ENCODE measurements at places on chromosomes 1 and 21.

DNA sequence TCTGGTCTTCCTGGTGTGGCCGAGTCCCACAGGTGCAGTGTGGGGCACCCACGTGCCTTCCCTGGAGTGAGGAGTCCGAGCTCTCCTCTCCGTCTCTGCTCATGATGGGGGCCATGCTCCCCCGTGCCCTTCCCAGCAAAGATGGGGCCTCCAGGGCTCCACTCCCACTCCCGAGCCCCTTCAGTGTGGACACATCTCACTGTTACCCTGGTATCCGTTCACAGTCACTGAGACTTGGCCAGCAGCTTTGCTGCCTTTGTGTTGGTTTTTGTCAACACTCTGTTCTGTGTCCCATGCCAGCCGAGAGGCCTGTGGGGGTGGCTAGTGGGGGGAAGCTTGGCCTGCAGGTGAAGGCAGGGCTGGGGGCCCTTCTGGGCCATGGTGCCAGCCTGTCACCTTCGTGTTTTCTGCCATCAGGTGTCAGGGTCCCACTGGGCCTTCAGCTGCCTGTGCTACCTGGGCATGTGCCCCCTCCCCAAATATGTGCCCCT, 46.9 kb upstream of the POFUT2 start:
- no peak for DNase-seq

GRCh38 chr1:61282387-61282786, 200.0 kb downstream of the NFIA start:
- no peak for DNase-seq

DNA sequence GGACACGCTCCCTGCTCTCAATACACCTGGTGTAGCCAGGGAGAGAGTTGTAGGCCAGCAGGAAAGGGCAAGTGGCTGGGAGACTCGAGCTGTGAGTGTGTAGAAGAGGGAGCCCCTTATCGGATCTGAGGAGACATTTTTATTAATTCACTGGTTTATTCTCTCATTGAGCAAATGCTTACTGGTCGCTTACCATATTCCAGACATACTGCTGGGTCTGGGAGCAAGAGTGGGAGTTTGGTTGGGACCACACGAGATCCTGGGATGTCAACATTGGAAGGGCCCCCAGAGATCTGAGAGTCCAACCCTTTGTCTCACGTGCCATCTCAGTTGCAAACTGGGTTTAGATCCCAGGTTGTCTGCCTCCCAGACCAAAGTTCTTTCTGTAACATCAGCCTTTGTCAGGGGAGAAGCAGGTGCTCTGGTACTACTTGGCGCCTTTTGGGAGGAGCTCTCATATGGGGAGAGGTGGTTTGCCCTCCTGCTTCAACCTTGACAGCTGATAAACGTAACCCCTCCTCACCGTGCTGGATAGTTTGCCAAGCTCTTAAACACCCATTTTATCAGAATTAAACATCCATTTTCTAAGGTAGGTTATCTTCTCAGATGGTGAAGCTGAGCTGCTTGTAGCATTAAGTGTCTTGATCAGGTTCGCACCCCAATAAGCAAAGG, 742 bp downstream of the TMEM222 start:
- peak; percentile 13 for DNase-seq

- DNase-seq: no peak
Observed at GRCh38 chr1:212559929-212560328, 48.6 kb upstream of the ATF3 start.

GRCh38 chr1:41387667-41388091, 26.4 kb downstream of the FOXO6 start:
- no peak for DNase-seq

- peak; percentile 61 for DNase-seq
Observed at GRCh38 chr1:145858238-145858900, 512 bp downstream of the PIAS3 start.

GRCh38 chr1:76781447-76781846, 85.8 kb upstream of the ST6GALNAC5 start:
- DNase-seq: no peak

DNA sequence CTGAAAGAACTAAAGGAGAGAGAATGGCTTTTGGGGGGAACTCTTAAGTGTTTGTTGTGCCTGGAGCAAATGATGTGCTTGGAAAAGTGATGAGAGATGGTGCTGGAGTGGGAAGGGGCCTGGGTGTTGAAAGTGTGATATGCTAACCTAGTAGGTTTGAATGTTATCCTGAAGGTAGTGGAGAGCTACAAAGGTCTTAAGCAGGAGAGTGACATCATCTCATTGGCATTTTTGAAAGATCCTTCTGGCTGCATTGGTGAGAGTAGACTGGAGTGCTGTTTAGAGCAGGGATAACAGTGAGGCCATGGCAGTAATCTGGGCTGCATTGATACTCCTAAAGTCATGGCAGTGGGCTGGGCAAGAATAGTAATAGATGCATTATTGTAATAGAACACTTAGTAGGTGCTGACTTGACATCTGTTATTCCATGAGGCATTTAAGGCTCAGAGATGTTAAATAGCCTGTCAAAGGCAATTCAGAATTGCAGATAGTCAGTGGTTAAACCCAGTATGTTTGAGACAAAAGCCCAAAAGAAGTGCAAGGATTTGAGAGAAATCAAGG, 44.5 kb downstream of the MDM4 start:
- DNase-seq: no peak

DNA sequence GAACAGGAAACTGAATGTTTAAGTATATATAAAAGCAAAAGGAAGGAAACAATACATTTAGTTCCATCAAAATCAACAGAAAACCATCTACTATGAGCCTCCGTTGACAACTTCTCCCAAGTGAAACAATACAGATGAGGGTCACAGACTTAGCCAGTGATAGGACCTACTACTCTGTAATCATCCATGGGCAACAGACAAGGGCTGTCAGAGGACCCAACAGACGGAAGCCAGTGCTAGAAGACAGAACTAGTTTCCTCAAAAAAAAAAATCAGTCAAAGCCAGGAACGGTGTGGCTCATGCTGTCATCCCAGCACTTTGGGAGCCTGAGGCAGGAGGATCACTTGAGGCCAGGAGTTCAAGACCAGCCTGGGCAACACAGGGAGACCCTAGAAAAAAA, 20.6 kb downstream of the RERE start:
- no peak for DNase-seq

GRCh38 chr1:32755810-32756159, 53.2 kb upstream of the SYNC start:
- no peak for DNase-seq

DNA sequence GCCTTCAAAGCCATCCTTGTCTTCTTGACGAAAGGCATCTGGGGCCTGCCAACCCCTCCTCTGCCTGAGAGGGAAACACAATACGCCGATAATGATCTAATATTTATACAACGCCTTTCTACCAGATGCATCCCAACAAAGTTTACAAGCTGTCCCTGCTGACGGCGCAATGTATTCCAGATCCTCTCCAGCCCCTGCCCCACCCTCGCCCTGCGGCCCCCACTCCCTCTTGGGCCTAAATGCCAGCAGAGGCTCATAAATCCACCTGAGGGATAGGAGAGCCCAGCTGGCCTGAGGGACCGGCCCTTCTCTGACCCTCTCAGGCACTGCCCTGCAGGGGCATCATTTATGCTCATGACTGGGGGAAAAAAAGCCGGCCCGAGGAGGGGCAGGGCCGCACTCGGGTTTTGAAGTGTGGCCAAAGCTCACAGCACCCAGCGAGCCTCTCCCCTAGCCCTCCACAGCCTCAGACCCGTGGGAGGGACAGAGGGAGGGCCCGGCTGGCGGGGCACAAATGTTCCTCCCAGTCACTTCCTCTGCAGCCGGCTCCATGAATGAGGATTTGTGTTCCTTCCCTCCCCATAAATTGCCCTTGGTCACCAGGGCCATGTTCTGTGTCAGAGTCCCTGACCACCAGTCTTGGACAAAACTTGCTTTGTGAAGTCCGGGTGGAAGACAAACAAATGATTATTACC, 140.3 kb downstream of the FOXD2 start:
- DNase-seq: no peak

- DNase-seq: no peak
Observed at GRCh38 chr1:20993716-20994575, 182.8 kb downstream of the EIF4G3 start.

DNA sequence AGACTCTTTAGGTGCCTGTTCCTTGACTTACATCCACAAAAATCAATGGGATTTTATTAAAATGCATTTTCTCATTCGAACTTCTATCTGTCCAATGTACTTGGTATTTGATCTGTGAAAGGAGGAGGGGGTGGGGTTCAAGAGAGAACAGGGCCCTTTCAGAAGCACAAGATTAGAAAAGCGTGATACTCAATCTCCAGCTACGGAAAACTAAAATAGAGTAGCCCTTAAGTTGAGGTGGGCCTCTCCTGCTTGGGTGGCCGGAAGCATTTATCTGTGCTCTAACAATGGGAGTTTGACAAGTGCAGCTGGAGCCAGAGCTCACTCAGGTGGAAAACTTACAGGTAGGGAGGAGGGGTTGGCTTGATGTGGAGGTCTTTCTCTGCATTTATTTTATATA, 462 bp upstream of the RXRG start:
- no peak for DNase-seq

DNA sequence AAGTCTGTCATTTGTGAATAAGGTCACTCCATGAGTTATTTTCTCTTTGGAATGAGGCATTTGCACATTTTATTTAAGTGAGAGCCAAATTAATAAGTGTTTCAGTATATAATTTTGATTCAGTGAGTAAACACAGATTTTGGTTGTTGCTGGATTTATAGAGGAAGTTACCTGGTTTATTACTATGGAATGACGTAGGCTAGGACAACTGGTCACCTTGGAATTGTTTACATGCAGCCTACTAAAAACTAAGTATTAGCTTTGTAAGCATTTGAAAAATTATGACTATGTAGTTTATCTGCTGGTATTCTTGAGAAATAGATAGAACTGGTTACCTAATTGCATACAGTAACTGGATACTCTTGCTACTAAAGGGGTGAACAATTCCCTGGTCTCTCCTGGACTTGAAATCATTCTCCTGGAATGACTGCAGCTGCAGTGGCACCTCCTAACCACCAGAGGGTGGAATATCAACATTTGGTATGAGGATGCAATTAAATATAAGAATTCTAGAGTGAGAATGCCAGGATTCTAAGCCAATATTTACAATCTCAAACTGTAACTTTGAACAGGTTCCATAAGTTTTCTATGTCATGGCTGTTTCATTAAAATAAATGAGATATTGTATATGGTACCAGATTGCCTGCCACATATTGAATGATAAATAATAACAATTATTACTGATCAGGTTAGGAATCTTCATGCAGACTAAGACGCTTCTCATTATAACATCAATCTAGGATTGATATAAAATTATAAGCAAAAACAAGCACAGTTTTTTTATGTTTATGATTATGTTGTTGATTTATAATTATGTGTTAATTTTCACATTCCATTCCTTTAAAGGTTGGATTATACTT, 3.5 kb upstream of the KRTAP27-1 start:
- DNase-seq: peak; percentile 47

DNA sequence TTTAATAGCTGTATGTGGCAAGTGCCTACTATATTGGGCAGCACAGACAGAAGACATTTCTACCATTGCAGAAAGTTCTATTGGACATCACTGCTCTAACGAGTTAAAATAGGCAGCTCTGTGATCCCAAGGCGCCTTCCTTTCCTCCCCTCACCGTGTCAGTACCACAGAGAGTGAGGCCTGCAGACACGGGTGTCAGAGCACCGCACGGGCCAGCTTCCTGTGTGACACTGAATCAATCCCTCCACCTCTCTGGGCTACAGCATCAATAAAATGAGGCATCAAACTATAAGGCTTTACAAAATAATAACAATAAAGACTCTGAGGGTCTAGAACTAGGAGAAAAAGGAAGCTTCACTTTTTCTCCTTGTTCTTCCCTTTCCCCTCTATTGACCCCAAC, 246.7 kb downstream of the FOXD2 start:
- DNase-seq: no peak

- DNase-seq: no peak
Observed at GRCh38 chr21:15895142-15896106, 165.6 kb downstream of the USP25 start.

DNA sequence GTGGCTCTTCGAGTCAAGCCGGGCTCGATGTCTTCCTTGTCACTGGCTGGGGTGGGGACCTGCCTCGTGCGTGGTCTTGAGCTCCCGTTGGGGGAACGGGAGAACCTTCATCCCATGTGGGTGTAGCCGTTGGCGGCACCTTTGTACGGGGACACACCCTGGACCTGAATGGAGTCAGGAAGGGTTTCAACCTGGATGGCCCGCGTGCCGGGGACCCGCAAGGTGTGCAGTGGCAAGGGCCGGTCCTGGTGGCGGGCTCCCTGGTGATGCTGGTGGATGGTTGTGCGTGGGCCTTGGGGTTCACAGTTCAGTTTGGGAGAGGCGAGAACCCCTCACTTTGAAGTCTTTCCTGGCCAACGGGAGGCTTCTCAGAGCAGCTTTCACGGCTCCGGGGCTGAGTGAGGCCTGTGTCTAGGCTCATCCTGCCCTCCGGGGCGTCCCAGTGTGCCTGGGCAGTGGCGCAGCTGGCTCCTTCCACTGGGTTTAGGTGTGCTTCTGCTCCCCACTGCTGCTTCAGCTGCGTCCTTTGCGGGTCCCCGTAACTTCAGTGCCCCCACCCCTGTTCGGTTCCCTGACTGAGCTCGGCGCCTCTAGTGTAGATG, 11.4 kb downstream of the SKI start:
- DNase-seq: no peak

- no peak for DNase-seq
Observed at GRCh38 chr1:212847549-212847948, at the start of gene SPATA45. Gene SPATA45, minus strand, starts transcription at chr1:212847649. Its CDS starts 11,500 bp downstream, at chr1:212836149.

DNA sequence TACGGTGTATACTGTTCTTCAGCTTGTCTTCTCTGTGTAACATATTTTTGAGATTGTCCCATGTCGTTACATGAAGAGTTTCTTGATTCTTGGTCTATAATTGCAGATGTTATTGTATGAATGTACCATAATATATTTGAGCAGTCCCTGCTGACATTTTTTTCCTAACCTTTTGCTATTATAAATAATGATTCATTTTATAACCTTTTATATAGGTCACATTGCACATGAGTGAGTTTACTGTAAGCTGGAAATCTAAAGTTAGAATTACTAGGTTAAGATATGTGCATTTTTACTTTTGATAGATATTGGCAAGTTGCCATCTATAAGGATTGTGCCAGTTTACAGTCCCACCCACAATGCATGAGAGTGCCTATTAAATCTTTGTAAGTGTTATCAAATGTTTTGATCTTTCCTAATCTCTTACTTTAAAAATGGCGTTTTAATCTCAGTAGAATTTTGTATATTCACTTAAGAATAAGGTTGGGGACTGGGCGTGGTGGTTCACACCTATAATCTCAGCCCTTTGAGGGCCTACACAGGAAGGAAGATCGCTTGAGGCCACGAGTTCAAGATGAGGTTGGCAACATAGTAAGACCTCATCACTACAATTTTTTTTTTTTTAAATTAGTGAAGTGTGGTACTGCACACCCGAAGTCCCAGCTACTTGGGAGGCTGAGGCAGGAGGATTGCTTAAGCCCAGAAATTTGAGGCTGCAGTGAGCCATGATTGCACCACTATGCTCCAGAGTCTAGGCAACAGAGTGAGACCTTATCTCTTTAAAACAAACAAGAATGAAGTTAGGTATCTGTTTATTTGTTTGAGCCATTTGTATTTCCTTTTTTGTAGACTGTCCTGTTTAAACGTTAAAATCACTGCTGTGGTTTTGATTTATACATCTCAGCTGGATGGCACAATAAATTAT, 36.5 kb downstream of the ZMYM1 start:
- DNase-seq: no peak
